Uterus (tissue), 4 donors: ENCODE measurements at places on chromosomes 16 and 17. TPM values are rescaled to one million over a fixed set of nuclear protein-coding genes. Genes with fewer than 3 reads are reported as not detected.
A peak's percentile ranks its signal among the peaks of the same experiment; 100 is the strongest.

GRCh38 chr17:7080456-7081041 is 498 bp upstream of the CLEC10A start:
- no peak for DNase-seq

PNMT gene
- total RNA-seq: 3.8 TPM

GRCh38 chr16:65833171-65833871 is 533.2 kb upstream of the CDH5 start:
- no peak for DNase-seq

- DNase-seq: no peak
Measured at GRCh38 chr16:59881376-59881775, 1147.3 kb upstream of the GOT2 start.

DNA sequence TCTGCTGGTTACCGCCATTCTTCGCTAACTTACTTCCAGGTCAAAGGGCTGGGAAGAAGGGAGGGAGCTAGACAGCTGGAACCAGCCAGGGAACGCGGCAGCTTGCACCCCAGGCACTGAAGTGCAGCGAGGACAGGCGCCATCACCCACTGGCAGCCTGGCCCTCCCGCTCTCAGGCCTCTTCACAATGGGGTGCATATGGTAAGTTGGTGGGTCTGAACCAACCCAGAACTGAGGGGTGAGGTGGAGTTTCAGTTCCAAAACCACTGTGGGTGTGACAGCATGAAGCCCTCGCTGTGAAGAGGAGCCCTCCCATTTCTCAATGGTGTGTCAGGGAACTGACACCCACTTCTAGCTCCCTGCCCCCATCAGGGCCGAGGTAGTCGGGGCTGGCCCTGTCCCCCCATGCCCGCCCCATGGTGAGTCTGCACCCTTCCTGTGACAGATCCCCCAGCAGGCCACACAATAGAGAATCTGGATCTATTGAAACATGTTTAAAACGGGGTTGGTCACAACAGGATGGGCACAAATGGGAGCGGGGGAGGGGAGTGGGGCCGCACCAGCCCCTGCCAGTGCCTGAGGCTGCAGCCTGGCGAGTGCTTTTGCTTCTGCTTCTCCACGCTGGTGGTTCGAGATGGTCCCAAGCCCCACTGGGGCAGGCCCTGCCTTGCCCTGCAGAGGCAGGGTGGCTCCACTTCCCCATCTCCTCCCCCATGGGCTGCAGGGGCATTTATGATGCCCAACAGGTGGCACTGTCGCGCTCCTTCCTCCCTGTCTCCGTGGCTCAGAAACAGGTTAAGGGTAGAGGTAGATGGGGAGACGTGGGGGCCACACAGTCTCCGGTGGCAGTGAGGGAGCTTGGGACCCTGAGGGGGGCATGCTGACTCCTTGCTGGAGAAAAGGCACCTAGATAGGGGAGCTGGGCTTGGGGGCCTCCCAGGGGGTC is 2.3 kb downstream of the LIMD2 start:
- no peak for DNase-seq

SBK1 gene
- 0.26 TPM for total RNA-seq

GRCh38 chr17:73998653-73999645 is 204.5 kb upstream of the RPL38 start:
- DNase-seq: peak; percentile 19

- DNase-seq: peak; percentile 81
Measured at GRCh38 chr16:30874821-30875717, 18.8 kb downstream of the BCL7C start.
